T-helper 1 cell (primary cell): ENCODE measurements at places on chromosomes 12 and 14.
A peak's percentile ranks its signal among the peaks of the same experiment; 100 is the strongest.

- no peak for DNase-seq
These were observed 3.5 kb upstream of the FOXN3 start for GRCh38 chr14:89420502-89420901.

DNA sequence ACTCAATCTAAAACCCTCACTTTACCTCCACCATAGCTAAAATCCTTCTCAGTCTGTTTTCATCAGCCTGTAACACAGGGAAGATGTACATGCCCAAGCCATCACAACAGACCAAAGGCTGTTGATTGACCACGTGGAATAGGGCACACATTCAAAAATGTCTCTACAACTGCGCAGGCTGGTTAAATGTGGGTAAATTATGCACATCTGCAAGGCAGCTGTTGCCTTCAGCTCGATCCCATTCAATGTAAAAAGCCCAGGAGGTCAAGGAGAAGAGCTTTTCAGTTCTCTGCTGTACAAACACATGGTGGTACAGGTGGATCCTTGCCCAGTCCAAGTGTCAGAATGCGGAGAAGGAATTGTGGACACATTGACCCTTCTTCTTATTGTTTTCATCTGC lies 354.0 kb downstream of the FLRT2 start:
- no peak for DNase-seq

GRCh38 chr12:67740711-67741110 lies 92.2 kb downstream of the DYRK2 start:
- DNase-seq, result no peak

- DNase-seq, result no peak
These were observed 958 bp downstream of the RTN1 start for GRCh38 chr14:59869381-59870255.

DNA sequence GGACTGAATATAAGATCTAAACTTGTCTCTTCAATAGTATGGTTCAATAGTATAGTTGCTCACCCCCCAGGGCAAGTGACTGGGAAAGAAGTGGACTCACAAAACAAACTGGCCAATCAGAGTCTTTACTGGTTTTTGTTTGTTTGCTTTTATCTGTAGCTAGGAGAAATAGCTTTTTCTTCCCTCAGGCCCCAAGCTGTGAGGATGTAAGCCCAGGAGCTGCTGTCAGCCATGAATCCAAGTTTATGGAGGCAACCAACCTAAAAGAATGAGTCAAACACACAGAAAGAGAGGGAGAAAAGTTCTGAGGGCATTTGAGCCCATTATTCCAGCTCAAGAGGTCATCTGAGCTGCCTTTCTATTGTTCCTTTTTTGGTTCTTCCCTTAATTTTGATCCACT lies 375.3 kb downstream of the BCAT1 start:
- no peak for DNase-seq

DNA sequence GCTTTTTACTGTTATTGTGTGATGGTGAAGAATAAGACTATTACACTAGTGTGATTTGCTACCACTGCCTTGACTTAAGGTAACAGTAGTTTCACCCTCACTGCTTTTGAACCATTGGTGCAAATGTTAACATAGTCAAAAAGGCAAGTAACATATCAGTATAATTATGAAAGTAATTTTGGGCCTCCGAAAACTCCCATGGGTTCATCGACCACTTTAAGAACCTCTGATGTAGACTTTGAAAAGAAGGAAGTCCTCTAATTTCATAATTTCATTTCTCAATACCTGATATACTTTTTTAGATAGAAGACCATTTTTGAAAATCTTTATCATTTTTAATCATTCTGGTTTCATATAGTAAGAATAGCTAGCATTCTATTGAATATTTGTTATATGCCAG lies 57.7 kb downstream of the ETNK1 start:
- no peak for DNase-seq

- no peak for DNase-seq
These were observed 10.5 kb downstream of the CACNA2D4 start for GRCh38 chr12:1907652-1908611.

- DNase-seq, result no peak
These were observed 142.8 kb downstream of the VRK1 start for GRCh38 chr14:96940009-96940408.

DNA sequence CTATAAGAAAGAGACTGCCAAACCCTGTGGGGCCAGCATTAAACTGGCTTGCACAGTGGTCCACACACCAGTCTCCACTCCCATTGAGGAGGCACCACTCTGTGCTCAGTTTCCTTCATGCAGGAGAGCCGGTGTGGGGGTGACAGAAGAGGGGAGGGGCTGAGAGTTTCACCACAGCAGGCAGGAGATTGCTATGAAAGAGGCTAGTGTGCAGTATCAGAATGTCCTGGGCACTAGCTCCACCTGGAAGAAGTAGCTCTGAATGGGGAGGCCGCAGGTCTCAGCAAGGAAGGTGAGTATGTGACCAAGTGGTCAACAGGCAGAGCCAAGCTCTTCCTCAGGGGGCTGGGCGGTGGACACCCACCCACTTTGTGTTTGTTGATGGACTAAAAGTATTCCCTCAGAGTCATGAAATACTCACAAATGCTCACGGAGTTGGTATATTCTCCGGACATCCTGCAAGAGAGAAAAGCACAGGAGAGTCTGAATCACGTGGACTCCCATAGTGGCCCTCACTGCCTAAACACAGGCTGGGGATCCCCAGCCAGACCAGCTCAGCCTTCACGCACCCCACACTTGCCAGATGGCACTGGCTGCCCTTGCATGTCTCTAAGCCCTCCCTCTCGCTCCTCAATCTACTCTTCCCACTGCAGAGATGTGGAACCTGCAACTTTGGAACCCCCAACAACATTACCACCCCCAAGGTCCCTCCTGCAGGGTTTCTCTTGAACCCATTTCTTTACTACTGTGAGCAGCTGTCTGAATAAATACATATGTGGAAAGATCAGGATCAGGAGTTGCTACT lies 7.8 kb upstream of the KRT72 start:
- no peak for DNase-seq

DNA sequence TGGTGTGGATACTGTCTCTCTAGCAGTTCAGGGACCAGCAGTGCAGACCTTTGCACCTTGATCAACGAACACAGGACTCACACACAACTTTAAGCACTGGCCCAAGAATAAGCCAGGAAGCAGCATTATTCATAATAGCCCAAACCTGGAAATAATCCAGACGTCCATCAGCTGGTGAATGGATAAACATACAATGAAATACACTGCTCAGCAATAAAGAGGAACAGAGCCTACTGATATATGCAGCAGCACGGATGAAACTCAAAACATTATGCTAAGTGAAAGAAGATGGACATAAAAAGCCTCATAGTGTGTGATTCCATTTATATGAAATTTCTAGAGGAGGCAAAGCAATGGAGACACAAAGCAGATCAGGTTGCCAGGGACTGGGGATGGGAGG lies 303.9 kb upstream of the FKBP4 start:
- DNase-seq, result no peak

- DNase-seq, result no peak
These were observed 289.2 kb downstream of the ADGRD1 start for GRCh38 chr12:131242741-131243496.

DNA sequence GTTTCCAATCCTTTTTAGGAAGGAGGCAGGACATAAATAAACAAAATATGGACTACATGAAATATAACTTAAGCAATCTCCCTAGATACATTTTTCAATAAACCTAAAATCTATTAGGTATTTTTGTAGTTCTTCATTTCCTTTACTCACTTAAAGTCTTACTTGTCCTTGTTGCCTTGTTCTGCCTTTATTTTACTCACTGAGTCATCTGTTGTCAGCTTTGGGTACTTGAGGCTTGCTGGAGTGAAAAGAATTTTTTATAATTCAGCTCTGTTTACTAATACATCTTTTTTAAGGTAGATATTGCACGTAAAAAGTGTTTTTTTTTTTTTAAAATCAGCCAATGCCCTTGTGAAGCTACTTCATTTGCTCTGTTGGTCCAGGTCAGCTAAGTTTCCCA lies 216.2 kb downstream of the PELI2 start:
- DNase-seq, result no peak

DNA sequence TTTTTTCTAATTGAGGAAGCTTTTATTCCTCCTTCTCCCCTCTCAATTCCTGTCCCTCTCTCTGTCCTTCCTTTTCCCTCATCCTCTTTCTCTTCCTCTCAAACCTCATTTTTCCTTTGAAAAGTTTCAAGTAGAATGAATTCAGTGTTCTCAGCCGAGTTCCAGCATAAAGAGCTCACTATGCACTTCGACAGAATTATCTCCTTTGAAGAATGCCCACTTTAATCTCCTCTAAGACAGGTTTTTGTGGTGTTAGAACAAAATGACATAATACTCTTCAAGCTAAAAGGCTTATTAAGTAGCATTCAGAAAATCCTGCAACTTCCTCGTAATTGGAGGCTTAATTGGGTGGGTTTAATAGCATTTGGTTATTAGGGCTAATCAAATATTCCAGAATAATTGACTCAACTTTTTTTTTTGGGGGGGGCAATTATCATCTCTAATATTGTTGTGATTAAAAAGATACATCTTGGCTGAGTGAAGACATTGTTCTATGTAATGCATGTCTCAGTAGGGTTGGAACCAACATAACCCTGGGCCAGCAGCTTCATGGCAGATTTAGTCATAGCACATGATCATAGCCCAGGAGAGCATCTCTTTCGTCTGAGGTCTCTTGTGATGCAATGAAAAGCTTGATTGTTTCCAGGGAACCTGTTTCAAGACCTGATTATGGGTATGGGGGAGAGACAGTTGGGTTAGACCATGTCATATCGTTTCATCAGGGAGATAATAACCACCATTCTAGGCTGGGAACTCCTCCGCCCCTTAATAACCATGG lies 25.0 kb upstream of the SLC24A4 start:
- no peak for DNase-seq

- DNase-seq, result no peak
These were observed 30.7 kb upstream of the RFLNA start for GRCh38 chr12:124264089-124264795.

- DNase-seq, result no peak
These were observed 197.3 kb upstream of the CPNE8 start for GRCh38 chr12:39102474-39103209.

- DNase-seq, result peak; percentile 64
These were observed 10.9 kb downstream of the C12orf43 start for GRCh38 chr12:121005346-121005815.

- no peak for DNase-seq
These were observed 174.8 kb upstream of the AVPR1A start for GRCh38 chr12:63325757-63326156.

DNA sequence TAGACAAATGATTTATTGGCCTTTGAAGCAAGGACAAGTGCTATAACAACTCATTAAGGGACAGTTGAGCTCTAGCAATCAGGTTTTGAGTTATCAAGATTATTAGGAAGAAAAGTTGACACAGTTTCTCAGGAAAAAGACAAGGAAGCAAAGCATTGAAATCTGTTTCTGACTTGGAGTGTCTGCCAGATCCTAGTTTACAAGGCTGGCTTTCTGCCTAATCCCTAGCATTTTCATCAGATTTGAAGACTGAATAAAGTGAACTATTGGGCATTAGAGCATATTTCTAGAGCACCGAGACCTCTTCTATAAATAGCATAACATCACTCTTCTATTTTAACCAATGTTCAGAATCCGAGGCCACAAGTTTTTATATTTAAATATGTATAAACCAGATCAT lies 7.0 kb downstream of the SYT1 start:
- DNase-seq, result no peak

- no peak for DNase-seq
These were observed 1.0 kb upstream of the PTMS start for GRCh38 chr12:6765048-6765633.

- DNase-seq, result peak; percentile 4
These were observed 6.0 kb downstream of the INSM2 start for GRCh38 chr14:35539969-35540368.

DNA sequence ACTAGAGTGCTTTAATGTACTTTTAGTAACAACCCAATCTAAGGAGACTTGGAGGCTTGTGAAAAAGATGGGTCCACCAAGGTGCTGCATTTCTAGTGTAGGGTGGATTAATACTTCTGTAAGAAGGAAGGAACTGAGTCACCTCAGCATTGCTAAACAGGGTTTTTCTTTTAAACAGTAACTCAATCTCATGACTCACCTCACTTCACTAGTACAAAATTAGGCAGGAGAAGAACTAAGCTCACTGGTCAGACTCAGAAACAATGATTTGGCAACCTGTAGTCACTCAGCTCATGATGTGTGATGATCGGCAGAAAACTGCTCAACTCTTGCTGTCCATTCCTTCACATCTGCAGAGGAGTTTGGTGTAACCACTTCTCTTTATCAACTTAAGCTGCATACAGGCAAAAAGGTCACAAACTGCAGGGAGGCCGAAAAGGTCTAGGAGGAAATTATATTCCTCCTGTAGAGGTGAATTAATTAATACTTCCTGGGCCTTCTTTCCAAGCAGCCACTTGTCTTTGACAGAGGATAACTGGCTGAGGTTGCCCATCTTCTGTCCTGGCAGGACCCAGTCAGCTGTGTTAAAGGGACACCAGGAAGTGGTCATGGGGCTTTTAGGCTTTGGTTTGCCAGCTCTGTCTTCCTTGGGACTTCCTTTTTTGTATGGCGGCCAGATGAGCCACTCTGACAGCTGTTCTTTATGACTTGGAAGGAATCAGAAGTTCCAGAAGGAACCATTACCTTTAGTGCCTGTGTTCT lies 466.9 kb downstream of the FUT8 start:
- no peak for DNase-seq

GRCh38 chr14:32472512-32473463 lies 143.7 kb downstream of the AKAP6 start:
- DNase-seq, result no peak

- no peak for DNase-seq
These were observed 28.8 kb downstream of the DIO3 start for GRCh38 chr14:101590062-101590461.

DNA sequence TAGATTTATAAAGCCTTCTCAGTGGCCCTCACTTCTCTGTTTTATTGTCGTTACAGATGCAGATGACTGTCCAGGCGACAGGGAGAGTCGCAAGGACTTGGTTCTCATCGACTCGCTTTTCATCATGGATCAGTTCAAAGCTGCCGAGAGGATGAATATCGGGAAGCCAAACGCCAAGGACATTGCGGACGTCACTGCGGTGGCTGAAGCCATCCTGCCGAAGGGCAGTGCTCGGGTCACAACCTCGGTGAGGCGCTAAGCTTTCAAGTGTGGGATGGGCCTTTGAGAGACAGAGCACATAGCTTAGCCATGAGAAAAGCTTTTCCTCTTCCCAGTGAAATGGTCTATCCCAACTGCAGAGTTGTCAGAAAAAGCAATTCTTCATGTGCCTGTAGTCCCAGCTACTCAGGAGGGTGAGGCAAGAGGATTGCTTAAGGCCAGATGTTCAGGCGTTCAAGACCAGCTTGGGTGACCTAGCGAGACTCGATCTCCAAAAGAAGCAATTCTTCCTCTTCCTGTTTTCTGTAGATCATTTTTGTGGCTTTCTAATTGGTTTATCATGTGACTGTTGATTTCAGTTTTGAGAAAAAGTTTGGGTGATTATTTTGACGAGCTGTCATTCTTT lies 56.4 kb downstream of the EP400 start:
- no peak for DNase-seq

- no peak for DNase-seq
These were observed 16.8 kb upstream of the DYNC1H1 start for GRCh38 chr14:101947577-101947903.

DNA sequence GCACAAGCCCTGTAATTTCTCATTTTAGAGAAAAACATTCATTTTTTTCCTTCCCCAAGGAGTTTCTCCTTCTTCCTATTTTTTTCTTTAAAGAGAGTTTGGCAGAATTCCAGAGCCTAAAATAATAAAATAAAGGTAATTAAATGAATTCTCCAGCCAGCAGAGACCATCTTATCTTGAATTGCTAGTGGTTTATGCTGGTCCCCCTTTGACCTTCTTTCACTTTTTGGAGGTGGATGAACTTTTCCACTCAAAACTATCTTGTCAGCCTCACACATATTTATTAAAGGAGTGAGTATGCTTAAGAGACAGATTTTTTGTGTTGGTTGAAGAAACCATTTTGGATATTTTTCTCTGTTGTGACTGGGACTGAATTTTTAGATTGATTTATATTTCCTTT lies 47.6 kb downstream of the ADIPOR2 start:
- no peak for DNase-seq
